ENCODE measurements at places on chromosomes 1 and 21.

- no peak for DNase-seq
Observed at GRCh38 chr1:64878931-64879611, 87.3 kb downstream of the JAK1 start.

- no peak for DNase-seq
Observed at GRCh38 chr21:45250914-45251634, 36.6 kb downstream of the POFUT2 start.

- DNase-seq = no peak
Observed at GRCh38 chr1:219659005-219659600, 46.2 kb upstream of the ZC3H11B start.

DNA sequence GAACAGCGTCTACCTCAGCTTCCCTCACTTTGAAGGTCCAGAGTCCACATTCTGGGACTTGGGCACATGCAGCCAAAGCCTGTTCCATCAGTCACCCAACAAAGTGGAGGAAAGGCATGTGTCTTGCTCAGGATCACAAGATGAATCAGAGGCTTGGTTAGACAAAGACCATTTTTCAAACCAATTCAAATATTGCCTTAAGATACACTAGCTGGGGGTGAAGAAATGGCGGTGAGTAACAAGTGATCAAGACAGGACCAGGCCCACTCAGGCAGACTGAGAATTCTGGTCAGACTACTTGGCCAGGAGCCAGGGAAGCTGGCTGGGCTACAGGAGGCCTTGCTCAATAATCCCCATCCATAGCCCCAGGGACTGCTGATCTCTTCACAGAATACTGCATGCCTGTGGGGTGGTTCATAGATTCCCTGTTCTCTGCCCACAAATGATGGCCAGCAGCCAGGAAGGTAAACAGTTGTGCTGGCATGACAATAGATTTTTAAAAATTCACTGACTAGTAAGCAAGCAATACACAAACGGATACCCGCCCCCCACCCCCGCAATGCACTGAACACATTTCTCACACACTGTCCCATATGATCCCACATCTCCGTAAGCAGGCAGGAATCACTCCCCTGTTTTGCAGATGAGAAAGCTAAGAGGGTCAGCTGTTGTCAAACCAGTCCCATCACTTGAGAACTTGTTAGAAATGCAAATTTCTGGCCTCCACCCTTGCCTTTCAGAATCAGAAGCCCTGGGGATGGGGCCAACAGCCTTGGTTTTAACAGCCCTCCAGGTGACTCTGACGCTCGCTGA lies 27.2 kb downstream of the ERI3 start:
- peak; percentile 91 for DNase-seq

- peak; percentile 78 for DNase-seq
Observed at GRCh38 chr1:216723274-216723780, at the start of gene ESRRG. ESRRG (minus strand) TSS chr1:216723429; CDS start chr1:216723299, 130 bp downstream.

- DNase-seq = no peak
Observed at GRCh38 chr1:190226006-190226405, 251.7 kb downstream of the BRINP3 start.

DNA sequence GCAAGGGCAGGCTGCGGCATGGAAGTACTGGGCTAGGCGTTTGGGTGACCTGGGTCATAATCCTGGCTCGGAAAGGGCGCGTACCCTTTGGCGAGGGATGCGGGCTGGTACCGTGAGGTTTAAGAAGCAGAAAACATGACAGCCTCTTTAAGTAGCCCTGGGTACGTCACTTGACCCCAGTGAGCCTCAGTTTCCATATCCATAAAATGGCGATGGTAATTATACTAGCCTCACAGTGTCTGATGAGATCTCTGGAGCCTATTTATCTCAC lies 700 bp downstream of the PIGV start:
- DNase-seq = no peak

DNA sequence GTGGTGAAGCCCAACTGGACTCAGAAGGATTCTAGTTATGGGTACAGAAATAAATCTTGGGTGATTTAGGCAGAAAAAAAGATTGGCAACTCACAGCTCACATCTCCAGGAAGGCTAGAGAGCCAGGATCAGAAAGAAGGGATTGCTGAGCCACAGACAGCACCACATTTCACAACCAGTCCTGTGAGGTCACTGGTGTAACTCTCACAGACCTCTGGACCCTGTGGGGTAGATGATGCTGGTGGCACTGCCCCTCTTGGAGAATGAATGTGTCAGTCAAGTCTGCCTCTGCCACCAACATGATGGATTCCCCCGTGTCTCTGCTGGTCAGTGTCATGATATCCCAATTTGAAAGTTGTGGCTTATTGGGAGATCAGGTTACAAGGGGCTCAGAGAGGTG lies 70.9 kb upstream of the HMCN1 start:
- DNase-seq = no peak

DNA sequence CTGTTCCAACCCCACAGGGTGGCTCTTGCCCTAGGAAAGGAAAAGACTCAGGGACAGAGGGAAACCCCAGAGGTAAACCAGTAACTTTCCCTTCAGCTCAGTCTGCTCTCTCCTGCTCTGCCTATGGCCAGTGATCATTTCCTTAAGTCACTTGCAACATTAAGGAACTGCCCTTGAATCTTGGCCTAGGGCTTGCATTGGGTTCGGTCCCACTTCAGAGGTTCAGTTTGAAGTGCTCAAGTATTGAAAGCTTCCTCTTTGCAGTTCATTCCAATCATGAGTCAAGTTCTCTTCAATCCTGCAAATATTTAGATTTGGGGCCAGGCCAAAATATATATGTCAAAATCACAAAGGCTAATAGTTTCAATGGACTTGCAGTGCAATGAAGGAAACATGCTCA lies 97.7 kb upstream of the IRF2BP2 start:
- no peak for DNase-seq

DNA sequence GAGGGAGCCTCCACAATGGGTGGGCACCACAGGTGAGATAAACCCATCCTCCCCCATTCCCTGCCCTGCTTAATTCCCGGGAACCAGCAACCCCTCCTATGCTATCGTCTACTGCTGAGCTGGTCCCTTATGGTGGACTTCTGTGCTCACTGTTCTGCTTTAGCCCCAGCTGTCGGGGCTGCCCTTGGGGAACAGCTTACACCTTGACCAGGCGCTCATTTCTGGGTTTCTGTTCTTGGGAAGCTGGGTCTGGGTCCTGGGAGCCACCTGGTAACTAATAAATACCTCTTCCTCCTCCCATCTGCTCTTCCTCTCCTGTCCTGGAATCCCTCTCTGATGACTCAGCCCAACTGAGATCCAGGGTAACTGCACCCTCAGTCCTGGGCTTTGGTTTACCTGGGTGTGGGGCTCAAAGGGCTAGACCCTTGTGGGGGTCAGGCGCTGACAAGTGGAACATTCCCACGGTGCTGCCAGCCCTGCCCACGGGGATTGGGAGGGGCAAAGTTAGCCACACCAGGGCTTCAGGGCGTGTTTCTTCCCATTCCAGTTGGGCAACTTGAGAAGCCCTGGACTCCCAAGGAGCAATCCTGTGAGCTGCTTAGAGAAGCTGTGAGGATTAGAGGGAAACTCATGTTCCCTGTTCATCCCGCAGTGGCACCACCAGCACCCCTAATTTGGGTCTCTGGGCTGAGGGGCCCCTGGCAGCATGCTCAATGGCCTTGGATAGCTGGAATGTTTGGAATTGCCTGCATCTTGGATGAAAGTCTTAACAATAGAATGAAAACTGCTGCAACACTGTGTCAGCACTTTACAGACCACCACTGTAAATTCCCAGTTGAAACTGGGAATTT lies 1.6 kb downstream of the PCAT6 start:
- no peak for DNase-seq

DNA sequence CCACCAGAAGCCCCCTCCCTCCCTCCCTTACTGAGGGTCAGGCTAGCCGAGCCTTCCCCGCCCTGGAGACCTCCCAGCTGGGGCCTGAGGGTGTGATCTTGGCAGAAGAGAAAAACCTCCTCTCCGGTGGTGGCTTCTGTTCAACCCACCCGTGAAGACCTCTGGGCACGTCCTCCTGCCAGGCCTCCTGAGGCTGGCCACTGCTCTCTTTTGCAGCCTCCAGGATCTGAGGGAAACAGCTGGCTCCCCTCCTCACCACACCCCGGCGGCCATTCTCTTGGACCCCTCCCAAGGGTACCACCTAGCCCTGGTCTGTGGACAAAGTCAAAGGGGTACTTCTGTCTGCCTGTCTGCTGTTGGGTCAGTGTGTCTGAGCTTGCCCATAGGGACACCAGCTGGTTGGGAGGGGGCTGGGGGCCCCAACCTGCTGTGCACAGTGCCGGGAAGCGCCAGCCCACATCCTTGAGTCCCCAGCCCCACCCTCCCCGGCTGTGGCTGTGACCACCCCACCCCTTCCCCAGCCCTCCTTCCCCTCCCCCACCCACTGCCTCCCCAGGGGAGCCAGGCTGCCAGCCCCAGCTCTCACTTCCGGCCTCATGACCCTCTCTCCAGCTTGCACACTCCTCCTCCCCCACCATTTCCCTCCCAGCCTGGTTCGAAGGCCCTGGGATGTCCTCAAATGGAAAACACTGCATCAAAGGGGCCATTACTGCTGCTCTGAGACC lies 48.1 kb downstream of the AHDC1 start:
- no peak for DNase-seq

- DNase-seq = no peak
Observed at GRCh38 chr1:31834501-31834900, 18.7 kb upstream of the SPOCD1 start.

DNA sequence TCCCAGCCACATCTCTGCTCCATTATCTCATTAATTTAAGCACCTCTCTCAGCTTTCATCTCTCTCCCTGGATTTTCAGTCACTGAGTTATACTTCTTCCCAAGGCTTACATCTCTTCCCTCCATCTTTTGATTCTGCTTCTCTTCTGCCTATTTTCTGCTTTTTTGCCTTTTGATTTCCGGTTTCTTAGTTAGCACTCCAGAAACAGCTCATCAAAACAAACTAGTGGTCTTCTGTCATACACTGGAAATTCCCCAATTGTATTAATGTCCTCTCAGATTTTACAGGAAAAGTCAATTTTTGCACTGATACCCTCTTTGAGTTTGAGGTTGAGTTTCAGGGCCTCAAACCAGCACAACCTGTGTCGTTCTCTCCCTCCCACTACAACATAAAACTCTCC lies 1.5 kb downstream of the LCE3E start:
- no peak for DNase-seq

DNA sequence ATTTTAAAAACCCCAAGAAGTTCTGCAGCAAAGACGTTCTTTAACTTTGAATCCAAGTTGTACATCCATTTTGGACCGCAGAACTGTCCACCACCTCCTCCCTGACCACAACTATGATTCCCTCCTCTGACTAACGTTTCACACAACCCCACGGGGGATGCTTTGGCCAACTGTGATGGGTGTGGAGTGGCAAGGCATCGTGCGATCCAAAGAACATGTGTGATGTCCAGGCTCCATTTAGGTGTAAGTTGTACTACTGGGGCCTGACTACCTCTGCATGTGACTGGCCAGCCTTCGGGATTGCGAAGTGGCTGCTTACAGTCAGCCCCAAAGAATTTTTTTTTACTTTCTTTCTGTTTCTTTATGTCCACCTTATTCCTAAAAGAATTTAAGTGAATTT lies 6.7 kb downstream of the KCNJ15 start:
- no peak for DNase-seq

GRCh38 chr1:207807326-207807689 lies 55.5 kb downstream of the CD46 start:
- no peak for DNase-seq

DNA sequence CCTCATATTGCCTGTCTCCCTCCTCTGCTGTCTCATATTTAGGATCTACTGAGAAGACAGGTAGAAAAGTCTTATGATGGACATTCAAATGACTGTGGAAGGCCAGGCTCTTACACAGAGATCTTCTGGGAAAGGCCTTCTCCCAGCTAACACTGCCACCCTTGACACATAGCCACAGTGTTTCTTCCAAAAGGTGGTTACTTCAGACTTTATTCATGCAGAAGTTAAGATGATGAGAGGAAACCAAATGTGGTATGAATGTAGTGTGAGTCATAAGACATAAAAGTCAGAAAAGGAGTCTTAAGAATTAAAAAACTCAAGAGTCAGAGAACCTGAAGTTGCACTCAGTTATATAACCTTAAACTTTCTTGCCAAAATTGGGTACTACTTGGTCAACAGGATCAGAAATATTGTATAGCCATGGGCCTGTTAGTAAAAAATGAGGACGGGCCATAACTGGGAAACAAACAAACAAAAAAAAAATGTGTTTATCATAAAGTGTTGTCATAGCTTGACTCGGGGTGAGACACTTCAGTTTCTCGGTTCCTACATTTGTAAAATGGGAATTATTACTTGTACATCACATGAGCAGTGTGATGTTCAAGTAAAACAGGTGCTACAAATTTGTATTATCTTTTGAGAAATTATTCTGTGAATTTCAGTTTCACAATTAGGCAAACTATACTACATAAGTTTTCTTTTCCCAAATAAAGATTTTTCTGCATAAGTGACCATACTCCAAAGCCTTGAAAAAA lies 1.2 kb upstream of the DENND1B start:
- no peak for DNase-seq

GRCh38 chr1:214506972-214507431 lies 44.4 kb downstream of the PTPN14 start:
- DNase-seq = no peak

DNA sequence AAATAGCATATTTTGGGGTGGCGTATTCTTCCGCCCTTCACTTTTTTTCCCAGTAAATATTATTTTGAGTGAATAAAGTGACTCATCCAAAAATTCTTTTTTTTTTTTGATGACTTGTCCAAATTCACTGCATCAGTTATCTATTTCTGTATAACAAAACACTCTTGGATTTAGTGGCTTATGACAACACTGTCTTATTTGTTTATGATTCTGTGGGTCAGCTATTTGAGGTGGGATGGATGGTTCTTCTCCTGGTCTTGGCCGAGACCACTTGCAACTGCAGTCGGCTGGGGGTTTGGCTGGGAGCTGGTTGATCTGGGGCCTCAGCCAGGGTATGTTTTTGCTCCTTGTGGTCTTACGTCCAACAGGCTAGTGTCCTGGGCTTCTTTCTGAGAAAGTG lies 39.9 kb upstream of the SRSF10 start:
- no peak for DNase-seq

- no peak for DNase-seq
Observed at GRCh38 chr1:36947384-36947783, 86.9 kb downstream of the GRIK3 start.

DNA sequence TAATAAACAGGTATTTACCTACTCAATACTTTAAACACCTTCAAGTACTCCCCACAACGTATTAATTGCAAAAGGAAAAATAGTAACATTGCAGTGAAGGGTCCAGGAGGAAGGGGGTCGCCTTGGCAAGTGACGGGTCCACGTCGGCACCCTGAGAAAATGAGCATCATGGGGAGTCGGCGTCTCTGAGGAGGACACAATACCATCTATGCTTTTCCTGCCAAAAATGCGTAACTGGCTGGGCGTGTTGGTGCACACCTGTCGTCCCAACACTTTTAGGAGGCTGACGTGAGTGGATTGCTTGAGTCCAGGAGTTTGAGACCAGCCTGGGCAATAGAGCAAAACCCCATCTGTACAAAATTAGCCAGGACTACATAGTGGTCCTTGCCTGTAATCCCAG lies 7.3 kb downstream of the FTCD start:
- DNase-seq = no peak

DNA sequence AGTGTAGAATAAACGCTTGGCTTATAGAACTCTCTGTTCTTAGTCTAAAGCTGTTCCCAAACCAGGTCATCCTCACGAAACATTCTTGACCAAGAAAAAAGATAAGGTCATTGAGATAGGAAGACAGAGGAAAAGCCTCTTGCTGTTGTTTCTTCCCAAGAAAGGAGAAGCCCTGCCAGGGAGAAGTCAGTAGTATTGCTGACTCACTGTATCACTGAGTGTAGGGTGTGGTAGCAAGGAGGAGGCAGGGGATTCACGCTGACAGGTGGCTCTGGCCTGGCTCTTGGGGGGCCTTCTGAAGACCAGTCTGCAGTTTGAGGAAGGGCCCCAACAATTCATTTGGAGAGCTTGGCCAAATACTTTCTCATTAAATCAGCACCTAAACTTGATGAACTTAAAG lies 97.8 kb downstream of the CD247 start:
- DNase-seq = no peak

- no peak for DNase-seq
Observed at GRCh38 chr1:63688302-63688890, 85.4 kb upstream of the ROR1 start.

All from NCI-H446 (cell line).